NCI-H526 treated with DMSO at 0.1 percent for 48 hours (cell line): ENCODE measurements at places on chromosomes 2 and 18.

DNA sequence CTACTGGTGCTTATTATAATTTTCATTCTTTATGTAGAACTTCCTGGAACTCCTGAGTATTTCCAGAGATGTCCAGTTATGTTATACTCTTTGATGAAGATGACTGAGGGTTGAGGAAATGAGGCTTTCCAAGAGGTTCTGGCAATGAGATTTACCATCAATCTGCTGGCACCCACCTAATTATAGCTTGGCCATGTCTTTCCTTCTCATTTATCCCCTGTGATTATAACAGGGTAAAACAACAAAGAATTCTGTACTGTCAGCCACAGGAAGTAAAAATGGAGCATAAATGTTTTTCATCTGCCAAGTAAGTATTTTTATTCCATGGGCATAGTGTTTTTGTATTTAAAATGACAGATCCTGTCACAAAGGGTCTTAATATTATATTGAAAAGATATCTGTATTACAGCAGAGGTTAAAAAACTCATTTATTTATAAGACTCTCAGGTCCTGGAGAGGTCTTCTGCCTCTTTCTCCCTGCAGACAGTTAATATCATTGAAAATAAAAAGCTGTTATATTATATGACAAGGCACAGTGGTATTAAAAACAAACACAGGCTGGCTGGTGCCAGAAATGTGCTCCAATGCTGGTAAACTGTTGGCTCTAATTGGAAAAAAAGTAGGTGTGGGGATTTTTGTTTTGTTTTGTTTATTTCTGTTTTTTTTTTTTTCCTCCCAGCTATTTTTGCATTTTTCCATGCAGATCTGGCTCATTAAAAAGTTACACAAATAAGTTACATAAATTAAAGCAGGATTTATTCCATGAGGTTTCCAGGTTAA, 1764.1 kb upstream of the CELF4 start:
- DNase-seq = no peak

GRCh38 chr2:232139786-232140562, 178.5 kb downstream of the DIS3L2 start:
- DNase-seq = no peak

GRCh38 chr2:150247481-150247880, 240.0 kb downstream of the RND3 start:
- no peak for DNase-seq

DNA sequence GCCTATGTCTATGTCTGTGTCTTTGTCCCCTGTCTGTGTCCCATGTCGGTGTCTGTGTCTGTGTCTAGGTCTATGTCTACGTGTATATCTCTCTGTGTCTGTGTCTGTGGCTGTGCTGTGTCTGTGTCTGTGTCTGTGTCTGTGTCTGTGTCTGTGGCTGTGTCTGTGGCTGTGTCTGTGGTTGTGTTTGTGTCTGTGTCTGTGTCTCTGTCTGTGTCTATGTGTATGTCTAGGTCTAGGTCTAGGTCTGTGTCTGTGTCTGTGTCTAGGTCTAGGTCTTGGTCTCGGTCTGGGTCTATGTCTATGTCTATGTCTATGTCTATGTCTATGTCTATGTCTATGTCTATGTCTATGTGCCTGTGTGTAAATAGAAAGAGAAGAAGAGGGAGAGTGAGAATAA, 11.9 kb downstream of the IL1R2 start:
- no peak for DNase-seq

- DNase-seq = no peak
These were observed 321.6 kb upstream of the HS6ST1 start for GRCh38 chr2:128640166-128640844.

DNA sequence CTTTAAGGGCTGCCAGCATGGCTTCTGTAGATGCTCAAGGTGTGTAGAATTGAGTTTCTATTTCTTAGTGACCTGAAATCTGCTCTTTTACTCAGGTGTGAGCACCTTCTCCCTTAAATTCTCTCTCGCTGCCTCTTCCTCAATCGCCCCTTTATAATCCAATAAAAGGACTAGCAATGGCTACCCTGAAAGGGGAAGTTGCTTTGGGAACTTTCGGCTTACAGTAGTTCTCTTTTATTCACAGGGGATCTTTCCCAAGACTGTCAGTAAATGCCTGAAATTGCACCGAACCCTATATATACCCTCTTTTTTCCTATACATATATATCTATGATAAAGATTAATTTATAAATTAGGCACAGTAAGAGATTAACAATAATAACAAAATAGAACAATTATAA, 121.8 kb downstream of the ACTR3 start:
- DNase-seq = no peak

DNA sequence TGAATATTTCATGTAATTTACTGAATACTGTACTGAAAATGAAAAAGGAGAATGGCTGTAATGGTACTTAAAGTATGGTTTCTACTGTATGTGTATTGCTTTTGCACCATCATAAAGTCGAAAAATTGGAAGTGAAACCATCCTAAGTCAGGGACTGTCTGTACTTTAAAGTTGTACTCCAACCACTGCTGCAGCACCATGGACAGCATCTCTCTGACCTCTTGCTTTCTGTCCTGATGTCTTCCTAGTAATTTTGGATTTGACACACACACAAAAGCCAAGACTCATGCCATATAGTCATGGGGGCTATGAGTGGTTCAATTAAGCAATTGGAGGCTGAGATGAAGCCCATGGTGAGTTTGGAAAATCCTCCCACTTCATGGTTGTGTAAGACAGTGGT, 256.3 kb upstream of the PKDCC start:
- DNase-seq = no peak

DNA sequence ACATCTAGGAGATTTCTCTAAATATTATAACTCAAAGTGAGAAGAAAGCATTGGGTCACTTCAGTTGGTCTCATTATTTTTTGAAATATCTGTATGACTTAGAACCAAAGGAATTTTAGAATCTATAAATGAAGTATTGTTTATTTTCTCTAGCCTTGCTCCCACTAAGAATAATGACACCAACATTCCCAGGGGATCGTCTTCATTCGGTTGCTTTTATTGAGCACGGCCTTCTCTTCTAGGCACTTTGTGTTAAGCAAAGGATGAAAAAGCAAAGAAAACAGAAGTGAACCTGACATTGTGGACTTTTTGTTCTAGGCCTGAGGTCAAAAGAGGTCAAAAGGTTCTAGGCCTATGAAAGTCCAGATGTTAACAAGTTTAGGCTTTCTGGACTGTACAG, 231.9 kb downstream of the GALR1 start:
- DNase-seq = no peak

DNA sequence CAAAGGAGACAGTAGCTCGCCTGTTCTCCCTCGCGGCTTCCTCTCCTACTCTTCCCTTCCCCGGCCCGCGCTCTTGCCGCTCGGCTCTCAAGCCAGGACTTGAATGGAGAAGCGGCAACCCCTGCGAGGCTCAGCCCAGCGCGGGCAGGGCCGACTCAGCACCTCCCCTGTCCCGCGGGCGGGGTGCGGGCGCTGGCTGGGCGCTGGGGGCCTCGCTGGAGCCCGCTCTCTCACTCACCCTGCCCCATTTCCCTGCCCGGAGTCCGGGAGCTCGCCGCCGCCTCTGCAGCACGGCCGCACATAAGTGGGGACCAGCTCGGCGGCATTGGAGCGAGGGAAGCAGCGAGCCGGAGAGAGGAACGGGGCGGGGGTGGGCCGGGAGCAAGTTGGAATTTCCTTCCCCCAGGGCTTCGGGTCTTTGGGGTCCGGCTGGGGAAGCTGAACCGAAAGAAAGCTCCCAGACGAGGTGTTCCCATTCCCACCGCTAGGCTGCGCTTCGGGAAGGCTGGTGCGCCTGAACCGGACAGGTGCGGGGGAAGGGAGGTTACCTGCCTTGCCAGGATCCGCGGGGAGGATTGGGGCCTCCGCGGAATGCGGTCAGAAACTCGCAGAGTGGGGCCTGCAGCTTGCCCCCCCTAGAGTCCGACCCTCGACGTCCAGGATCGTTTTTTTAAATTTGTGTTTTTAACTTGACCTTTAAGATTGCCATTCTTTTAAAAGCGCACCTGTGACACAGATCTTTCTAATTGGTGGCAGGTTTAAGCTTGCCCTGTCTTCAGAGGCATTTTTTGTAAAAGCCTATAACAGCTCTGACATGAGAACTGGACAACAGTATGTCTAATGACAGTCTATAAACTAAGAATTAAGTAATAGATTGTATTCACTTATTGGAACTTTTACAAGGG, at the start of gene COBLL1:
Gene COBLL1 (minus strand): TSS at position 105 of the 905 bp plus-strand sequence. CDS start 627 bp downstream, outside the sequence.
- DNase-seq = peak; percentile 73

- DNase-seq = no peak
These were observed 59.0 kb downstream of the SEPTIN10 start for GRCh38 chr2:109554758-109555157.

DNA sequence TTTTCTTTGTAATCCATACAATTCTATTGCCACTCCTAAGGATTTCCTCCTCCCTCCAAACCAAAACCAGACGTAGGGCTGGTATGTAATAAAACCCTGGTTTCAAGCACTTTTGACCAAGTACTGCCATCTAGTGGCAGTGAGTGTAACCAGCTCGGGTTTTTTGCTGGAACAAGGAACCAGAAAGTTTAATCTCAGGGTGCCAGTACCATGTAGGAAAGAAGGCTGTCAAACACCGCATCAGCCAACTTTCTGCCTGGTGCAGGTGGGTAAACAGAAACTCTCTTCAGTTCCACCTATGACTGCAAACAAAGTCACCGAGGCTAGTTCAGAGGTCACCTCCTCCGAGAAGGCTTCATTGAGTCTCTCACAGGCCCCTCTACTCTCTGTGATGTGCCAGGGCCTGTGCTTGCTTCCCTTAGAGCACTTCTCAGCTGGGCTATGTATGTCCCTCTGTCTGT, 10.2 kb upstream of the THNSL2 start:
- DNase-seq = peak; percentile 53

DNA sequence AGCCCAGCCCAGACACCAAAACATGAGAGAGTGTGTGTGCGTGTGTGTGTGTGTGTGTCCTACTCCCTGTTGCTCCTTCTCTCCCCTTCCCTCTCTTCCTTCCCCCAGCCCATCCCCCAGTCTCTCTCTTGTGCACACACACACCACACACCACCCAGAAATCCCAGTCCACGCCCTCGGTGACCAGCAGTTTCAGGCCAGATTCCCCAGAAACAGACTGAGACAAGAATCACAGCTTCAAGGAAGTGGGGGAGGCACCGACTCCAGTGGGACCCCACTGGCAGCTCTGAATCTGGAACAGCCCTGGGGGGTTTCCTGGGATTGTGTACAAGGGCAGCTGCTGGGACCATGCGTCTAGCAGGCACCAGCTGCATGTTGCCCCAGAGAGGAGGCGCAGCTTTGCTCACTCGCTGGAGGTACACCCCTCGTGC, 113.5 kb downstream of the NDUFA10 start:
- DNase-seq = no peak
